Spleen (tissue), 13 donors: ENCODE measurements at places on chromosomes 1 and 21. TPM values are rescaled to one million over a fixed set of nuclear protein-coding genes. Genes with fewer than 3 reads are reported as not detected.

DNA sequence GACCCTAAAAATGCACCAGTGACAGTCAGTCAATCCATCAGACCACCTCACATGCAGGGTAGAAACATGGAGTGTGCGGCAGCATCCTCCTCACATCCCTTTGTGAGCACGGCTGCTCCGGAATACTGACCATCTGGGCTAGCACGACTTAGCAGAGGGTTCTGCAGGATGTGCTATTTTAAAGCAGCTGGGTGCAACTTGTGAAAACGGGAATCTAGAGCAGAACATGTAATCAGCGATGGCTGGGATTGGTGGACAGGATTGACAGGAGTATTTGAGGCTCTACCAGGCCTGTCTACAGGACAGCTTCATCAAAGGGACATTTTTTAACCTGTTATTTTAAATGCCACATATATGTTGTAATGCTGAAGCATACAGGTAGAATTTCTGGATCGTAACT is 16.8 kb upstream of the PLEKHM2 start:
- H3K4me3 ChIP-seq: no peak overlapping the region
- peaks cover under 1% of the 10 kb centered on the region for H3K36me3 ChIP-seq
- H3K27ac ChIP-seq: no peak overlapping the region
- no peaks in the 10 kb centered on the region for H3K4me1 ChIP-seq
- no peaks in the 10 kb centered on the region for H3K27me3 ChIP-seq

GRCh38 chr1:33349778-33350610 is 29.1 kb upstream of the A3GALT2 start:
- peak overlapping the region; percentile 57 for H3K4me3 ChIP-seq
- peak overlapping the region; percentile 93 for H3K27ac ChIP-seq
- no peaks in the 10 kb centered on the region for H3K27me3 ChIP-seq

DNA sequence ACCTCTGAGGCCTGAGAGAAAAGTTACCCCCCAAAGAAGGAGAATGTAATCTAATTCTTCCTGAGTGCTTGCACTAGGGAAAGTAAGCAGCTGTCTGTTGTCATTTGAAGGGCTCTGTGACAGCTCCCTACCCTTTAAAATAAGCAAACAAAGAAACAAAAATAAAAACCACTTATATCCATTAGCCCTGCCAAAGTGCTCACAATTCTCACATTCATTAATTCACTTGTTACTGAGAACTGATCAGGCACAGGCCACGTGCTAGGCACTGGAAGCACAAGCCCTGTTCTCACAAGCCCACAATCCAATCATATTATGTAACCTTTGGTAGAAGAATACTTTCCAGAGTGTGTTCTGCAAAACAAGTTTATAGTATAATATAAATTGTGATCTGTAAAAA is 199.4 kb downstream of the ZC3H11B start:
- H3K4me3 ChIP-seq: no peak overlapping the region
- no peak overlapping the region for H3K27ac ChIP-seq
- no peaks in the 10 kb centered on the region for H3K27me3 ChIP-seq
- no peak for DNase-seq
- no peaks in the 10 kb centered on the region for H3K4me1 ChIP-seq

- no peaks in the 10 kb centered on the region for H3K4me1 ChIP-seq
- H3K36me3 ChIP-seq: no peaks in the 10 kb centered on the region
- H3K27me3 ChIP-seq: no peaks in the 10 kb centered on the region
Measured at GRCh38 chr1:86646256-86646655, 58.1 kb upstream of the SH3GLB1 start.

DNA sequence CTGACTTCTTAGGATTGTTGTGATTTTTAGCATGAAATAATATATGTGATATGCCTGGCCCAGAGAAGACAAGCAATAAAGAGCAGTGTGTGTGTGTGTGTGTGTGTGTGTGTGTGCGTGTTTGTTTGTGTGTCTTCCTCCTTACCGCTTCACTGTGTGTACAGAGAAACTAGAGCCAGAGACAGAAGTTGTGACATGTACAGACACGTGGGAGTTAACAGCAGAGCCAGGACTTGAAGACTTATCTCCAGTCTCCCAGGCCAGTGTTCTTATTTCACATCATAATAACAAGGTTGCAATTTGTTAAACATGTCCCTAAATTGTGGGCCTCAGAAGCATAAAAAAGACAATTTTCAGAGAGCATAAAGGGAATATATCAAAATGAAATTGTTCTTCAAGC is 192.0 kb upstream of the JUN start:
- H3K4me3 ChIP-seq: no peak overlapping the region
- DNase-seq: no peak
- H3K27me3 ChIP-seq: no peaks in the 10 kb centered on the region
- H3K27ac ChIP-seq: no peak overlapping the region
- peaks cover 10% of the 10 kb centered on the region for H3K4me1 ChIP-seq
- no peaks in the 10 kb centered on the region for H3K36me3 ChIP-seq

RGL1 gene
- polyA plus RNA-seq: 14.3 TPM

CIART gene
- polyA plus RNA-seq: 0.83 TPM

GRCh38 chr21:29854795-29855194 is 85.0 kb downstream of the GRIK1 start:
- H3K4me1 ChIP-seq: no peaks in the 10 kb centered on the region
- no peaks in the 10 kb centered on the region for H3K27me3 ChIP-seq

DNA sequence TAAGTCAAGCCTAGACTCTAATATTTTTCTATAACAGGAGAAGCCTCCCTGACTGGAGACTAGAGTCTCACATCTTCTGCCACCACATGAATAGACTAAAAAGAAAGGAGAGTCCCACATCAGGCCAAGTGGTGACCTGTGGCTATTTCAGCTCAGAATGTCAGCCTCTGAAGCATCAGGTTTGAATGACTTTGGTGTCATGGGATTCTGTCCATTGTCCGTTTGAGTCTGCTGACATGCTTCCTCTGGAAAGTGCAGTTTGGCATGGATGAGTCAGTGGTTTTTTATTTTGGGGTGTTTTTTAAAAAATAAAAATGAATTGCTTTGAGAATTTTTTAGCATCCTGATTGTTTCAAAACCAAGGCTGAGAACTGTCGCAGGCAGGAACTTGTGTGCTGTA is 19.5 kb downstream of the DYRK3 start:
- no peaks in the 10 kb centered on the region for H3K36me3 ChIP-seq
- H3K27me3 ChIP-seq: peaks cover 4% of the 10 kb centered on the region
- H3K4me1 ChIP-seq: peaks cover 3% of the 10 kb centered on the region
- H3K4me3 ChIP-seq: no peak overlapping the region

GRCh38 chr21:45821998-45822397 is 159.6 kb upstream of the COL6A1 start:
- H3K4me3 ChIP-seq: no peak overlapping the region
- H3K27me3 ChIP-seq: no peaks in the 10 kb centered on the region
- peaks cover 29% of the 10 kb centered on the region for H3K4me1 ChIP-seq
- no peak overlapping the region for H3K27ac ChIP-seq
- H3K36me3 ChIP-seq: no peaks in the 10 kb centered on the region

AVPR1B gene
- not detected for polyA plus RNA-seq

LRRC40 gene
- 9.7 TPM for polyA plus RNA-seq

DNA sequence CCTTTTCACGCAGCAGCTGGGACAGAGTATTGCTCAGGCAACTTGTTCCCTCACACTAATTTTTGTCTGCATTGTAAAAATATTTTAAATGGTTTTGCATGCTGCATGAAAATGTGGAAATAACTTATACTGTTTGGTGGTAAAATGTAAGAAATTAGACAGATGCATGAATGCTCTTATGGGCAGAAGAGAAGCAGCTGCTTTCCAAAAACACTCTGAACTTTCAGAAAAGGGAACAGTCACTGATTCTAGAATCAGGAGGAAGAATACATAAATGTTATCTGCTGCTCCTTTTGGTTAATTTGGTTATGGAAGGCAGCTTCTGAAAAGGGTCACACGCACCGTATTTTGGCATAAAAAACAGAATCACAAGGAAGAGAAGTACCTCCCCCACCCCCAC is 87.0 kb upstream of the RUNX1 start:
- no peak overlapping the region for H3K4me3 ChIP-seq
- no peak for DNase-seq
- H3K4me1 ChIP-seq: peaks cover 13% of the 10 kb centered on the region
- H3K36me3 ChIP-seq: no peaks in the 10 kb centered on the region
- no peaks in the 10 kb centered on the region for H3K27me3 ChIP-seq

DNA sequence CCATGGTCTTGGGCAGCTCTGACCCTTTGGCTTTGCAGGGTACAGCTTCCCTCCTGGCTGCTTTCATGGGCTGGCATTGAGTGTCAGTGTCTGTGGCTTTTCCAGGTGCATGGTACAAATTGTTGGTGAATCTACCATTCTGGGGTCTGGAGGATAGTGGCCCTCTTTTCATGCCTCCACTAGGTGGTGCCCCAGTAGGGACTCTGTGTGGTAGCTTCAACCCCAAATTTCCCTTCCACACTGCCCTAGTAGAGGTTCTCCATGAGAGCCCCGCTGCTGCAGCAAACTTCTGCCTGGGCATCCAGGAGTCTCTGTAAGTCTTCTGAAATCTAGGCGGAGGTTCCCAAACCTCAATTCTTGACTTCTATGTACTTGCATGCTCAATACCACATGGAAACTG is 494.5 kb upstream of the LRRC7 start:
- H3K4me3 ChIP-seq: no peak overlapping the region
- no peaks in the 10 kb centered on the region for H3K27me3 ChIP-seq
- no peaks in the 10 kb centered on the region for H3K36me3 ChIP-seq
- DNase-seq: no peak
- H3K27ac ChIP-seq: no peak overlapping the region
- no peaks in the 10 kb centered on the region for H3K4me1 ChIP-seq

ANGPTL3 gene
- not detected for polyA plus RNA-seq
